ENCODE measurements at places on chromosomes 13 and 19. TPM values are rescaled to one million over a fixed set of nuclear protein-coding genes. Genes with fewer than 3 reads are reported as not detected.

Gene OVOL3
- total RNA-seq = not detected

Gene URAD
- not detected for total RNA-seq

Gene ZNF610
- 1.1 TPM for total RNA-seq

Gene LILRA1
- not detected for total RNA-seq

Gene CEBPA
- 4.3 TPM for total RNA-seq

Gene PSPC1
- 27.6 TPM for total RNA-seq

Gene GNG7
- 0.60 TPM for total RNA-seq

Gene CD209
- total RNA-seq = not detected

Gene IGFL3
- total RNA-seq = 3.3 TPM

GRCh38 chr13:43301346-43301969 is 278.1 kb downstream of the DNAJC15 start:
- no peak for DNase-seq

GRCh38 chr13:97262058-97262457 is 39.9 kb downstream of the MBNL2 start:
- DNase-seq = no peak

DNA sequence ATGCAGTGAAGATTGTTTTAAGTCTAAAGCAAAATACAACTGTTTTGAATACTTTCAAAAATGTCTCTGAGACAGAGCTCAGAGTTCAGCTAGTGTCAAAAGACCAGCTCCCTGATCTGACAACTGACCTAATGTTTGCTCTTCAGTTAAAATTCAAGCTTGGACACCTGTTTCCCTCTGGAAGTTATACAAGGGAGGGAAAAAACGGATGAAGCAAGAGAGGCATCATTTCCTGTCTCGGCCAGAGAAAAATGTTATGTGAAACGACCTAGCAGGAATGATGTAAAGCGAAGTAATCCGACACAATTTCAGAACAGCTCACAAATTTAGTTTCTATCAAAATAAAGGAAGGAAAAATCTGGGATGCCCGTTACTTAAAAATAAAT is 59.4 kb downstream of the ZAR1L start:
- no peak for DNase-seq

- no peak for DNase-seq
Observed at GRCh38 chr13:37303606-37304005, 198.1 kb upstream of the CSNK1A1L start.

DNA sequence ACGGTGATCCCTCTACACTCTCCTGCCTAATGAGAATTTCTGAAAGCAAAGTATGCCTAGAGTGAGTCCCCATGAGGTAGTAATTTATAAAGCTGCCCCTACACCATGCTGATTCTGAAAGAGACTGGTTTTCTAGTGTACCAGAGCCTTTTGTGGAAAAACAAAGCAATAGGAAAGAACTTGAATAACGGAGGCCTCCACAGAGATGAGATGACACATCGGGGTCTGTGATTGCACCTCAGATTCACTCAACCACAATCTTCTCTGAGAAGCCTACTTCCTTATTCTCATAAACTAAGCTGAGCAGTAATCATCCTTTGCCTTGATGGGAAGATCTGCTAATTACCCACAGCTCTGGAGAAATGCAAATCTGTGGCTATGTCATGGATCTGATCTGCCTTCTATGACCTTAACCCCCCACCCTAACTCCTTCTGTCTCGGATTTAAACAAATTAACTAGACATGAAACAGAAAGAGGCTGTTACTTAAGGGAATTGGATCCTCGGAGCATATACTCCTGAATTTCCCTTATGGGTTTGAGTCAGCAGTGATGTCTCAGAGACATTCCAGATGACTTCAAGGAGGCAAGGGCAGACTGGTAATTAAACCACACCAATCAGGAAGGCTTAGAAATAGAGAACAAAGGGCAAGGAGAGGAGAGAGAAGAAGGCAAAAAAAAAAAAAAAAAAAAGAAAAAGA is 128.0 kb downstream of the DCT start:
- peak; percentile 5 for DNase-seq

DNA sequence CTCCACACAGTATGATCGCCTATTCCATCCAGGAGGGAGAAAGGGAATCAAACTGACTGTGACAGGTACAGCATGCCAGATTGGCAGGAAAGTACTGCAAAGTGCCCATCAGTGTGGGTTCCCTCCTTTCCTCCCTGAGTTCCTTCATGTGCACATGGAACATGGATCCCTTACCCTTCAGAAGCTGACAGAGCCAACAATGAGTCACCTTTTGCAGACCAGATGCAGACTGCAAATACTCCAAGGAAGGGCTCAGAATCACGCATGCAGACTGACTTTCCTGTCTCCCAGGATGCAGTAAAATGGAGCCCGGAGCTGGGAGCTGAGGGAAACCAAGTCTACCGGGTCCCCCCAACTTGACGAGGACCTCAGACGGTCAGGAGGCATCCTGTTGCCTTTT is 41.8 kb downstream of the SACS start:
- DNase-seq = no peak

- peak; percentile 99 for DNase-seq
Observed at GRCh38 chr19:2900296-2901252, at the start of gene ZNF57. Gene ZNF57, plus strand, starts transcription at chr19:2900928. Its CDS starts 118 bp downstream, at chr19:2901046.

DNA sequence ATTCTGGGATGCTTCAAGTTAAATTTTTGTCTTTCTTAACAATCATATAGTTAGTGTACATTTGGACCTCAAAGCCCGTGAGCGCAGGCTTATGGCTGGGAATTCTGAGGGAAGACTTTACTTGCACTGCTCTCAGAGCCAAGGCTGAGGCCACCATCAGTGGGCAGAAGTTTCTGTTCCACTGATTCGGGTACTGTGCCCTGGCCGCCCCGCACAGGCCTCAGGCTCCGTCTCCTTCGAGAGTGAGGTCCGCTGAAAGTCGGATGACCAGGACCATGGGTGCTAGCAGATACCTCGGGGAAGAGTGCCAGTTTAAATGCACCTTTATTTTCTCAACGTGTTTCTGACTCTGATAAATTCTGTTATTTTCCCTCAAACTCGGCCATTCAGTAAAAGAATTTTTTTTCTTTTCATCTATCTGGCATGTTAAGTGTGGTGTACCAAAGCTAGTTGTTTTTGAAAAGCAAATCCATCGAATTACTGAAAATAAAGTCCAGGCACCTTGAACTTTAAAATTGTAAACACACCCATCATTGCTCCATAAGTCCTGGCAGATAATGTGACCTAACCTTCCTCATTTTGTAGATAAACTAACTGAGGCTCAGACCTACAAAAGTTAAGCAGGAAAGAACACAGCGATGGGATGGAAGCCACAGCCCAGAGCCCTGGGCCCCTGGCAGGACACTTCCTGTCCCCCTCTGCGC is 126.7 kb downstream of the SOX1 start:
- no peak for DNase-seq

GRCh38 chr19:35224681-35225571 is 3.6 kb downstream of the FAM187B start:
- no peak for DNase-seq

GRCh38 chr19:17829855-17830566 is 8.7 kb upstream of the INSL3 start:
- peak; percentile 77 for DNase-seq

- DNase-seq = peak; percentile 100
Observed at GRCh38 chr19:32373585-32374295, 28.3 kb downstream of the ZNF507 start.

GRCh38 chr13:111961236-111961635 is 105.7 kb upstream of the SOX1 start:
- DNase-seq = no peak

DNA sequence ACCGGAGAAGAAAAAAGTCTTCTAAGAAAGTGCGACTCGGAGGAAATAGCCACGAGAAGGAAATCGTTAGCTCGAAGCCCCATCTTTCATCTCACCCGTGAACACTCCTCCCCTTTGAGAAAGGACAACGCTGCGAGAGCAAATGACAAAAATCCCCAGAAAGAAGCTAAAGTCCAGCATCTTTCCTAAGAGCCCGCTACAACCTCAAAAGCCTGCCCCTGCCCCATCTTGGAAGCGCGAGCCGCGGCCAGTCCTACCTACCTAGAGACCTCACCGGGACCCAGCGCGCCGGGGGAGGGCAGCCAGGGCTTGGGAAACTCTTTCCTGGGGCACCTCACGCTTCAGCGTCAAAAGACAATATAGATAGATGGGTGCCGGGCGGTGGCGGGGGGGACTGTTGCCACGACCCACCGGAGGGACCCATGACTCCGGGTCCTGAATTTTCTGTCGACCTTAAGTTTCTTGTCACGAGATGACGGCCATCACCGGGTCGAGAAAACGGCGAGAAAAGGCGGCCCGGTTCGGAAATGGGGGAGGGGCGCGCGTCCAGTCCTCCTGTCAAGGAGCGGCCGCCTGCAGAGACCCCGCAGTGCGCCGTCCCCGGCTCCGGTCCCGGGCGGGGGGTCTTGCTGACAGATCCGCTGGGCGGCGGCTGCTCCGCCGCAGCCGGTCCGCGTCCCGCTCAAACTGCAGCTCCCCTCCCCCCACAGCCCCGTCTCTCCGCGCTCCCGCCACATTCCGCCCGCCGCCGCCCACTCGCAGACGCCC is 65.9 kb downstream of the KCNRG start:
- peak; percentile 6 for DNase-seq

DNA sequence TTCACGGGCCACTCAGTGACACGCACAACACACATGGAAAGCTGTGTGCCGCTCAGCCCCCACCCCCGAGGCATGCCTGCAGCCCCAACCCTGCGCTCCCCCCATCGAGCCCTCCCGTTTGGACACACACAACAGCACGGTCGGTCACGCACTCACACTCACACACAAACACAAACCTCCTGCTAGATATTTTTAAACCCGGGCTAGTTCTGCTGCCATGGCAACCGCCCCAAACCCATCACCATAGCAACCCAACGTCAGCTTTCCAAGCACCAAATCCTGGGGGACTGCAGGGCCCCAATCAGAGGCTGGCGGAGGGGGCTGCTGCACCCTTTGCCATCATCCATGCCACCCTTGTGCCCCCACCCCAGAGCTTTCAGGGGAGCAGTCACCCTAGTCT is 2.5 kb upstream of the NOVA2 start:
- no peak for DNase-seq
